ENCODE measurements at places on chromosomes 11 and 22.

- no peak for DNase-seq
These were observed 29.1 kb upstream of the FGF19 start for GRCh38 chr11:69732910-69733309.

GRCh38 chr22:33472462-33473344 is 414.5 kb upstream of the SYN3 start:
- DNase-seq = peak; percentile 74

- DNase-seq = no peak
These were observed 87.8 kb downstream of the FBXO7 start for GRCh38 chr22:32562401-32562800.

- no peak for DNase-seq
These were observed 389.7 kb downstream of the NXPE2 start for GRCh38 chr11:115067900-115068530.

DNA sequence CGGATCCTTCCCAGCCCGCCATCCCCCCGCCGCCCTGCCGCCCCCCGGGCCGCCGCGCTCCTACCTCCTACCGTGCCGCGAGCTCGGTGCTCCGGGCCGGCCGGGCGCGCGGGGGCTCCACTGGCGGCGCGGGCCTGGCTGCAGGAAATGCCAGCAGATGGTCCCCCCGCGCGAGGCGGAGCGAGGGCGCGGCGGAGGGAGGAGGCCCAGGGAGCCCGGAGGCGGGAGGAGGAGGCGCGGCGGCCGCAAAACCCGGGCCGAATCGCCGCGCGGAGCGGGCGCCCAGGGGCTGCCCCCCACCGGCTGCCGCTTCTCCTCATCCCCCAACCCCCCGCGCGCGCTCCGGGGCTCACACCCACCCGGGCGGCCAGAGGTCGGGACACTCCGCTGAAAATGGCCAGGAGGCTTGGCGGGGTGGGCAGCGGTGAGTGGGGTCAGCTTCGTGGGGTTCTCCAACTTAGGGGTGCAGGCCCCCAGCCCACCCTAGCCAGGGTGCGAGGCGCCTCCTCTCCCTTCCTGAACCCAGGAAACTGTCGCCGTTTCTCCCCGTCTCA is at the start of gene OSBPL5:
Gene OSBPL5, minus strand, starts transcription at position 159 of the 554 bp plus-strand sequence. CDS start 36,162 bp downstream, outside the sequence.
- peak; percentile 72 for DNase-seq

DNA sequence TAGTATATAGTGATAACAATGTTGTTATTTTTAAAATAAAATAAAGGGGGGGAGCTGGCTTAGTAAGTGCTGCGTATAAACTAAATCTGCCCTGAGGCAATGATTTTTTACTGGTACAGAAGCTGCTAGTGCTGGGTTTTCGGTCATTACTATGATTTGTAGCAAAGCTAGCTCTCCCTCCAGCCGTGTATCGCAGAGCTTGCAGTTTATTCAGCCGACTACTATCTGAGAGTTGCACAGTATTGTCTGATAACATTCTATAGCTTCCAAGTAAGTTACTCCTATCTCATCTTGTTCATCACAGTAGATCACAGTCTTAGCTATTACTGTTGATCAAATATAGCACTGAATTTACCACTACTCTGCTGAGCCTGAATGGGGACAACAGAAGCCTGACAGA is 805.5 kb upstream of the ARHGAP42 start:
- no peak for DNase-seq

DNA sequence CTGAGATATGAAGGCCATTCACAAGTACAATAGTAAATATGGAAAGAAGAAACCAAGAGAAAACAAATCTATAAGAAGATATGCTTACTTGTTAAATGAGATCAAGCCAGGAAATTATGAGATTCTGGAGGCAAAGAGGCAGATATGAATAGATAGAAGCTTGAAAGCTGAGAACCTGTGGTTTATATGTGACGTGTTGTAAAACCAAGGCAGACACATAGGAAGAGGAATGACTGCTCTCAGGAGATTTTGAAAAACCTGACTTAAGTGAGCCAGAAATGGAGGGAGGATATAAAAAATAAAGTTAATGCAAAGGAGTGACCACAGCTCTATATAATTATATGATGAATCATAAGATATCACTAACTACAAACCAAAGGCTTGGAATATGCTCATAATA is 1160.5 kb upstream of the CNTN5 start:
- DNase-seq = no peak

- DNase-seq = peak; percentile 52
These were observed 275.0 kb upstream of the SESN3 start for GRCh38 chr11:95505927-95506426.

GRCh38 chr11:61728940-61729219 is 23.6 kb upstream of the MYRF start:
- DNase-seq = no peak

DNA sequence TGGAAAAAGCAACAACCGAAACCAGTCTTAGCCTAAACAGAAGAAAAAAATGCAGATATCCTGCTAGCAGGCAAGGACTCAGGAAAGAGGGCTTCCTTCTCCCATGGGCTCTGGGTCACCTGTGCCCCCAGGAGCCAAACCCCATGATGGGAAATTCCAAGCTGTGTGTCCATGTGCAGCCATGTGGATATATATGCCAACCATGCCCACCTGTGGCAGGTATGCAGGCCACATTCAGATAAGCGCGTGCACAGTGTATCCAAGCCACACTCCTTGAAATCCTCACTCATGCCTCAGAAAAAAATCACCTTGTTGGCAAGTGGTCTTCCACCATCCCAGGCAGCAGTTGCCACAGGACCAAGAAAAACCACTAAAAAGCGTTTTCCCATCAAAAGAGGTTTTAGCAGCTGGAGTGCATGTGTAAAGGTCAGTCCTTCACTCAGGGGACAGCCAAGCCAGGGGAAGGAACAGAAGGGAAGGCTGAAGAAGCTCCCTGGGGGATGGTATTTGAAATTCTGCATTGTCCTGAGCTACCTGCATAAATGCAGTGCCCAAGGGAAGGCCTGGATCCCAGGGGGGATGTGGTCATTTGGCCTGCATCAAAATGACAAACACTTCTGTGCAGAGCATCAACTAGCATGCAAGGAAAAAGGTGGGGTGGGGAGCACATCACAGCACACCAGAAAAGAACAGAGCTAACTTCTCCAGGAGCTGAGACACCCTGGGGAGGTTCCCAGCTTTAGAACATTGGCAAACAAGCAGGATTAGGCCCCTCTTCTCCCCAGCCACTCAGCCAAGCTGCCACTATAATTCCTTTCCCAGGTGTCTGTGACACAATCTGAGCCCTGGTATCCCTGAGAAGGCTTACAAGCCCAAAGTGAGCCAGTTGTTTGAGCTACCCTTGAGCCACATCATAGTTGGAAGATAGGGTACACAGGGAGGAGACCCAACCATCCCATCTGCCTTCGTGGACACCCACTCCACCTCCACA is 76.2 kb downstream of the GALNT18 start:
- DNase-seq = no peak

DNA sequence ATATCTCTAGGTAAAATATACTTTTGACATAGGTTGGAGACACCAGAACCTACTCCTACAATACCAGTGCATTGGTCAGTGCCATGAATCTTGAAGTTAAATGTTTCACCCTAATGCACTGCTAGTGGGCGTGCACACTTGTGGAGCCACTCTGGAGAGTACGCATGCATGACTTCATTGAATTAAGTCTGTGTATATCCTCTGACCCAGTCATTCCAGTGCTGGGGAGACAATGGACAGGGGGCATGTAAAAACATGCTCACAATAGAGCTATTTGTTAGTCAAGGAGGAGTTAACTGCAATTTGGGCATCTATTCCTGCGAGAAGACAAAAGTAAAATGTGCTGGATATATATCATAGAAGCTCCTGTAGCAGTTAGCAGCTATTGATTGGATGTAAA is 335.4 kb upstream of the NCAM1 start:
- DNase-seq = no peak

DNA sequence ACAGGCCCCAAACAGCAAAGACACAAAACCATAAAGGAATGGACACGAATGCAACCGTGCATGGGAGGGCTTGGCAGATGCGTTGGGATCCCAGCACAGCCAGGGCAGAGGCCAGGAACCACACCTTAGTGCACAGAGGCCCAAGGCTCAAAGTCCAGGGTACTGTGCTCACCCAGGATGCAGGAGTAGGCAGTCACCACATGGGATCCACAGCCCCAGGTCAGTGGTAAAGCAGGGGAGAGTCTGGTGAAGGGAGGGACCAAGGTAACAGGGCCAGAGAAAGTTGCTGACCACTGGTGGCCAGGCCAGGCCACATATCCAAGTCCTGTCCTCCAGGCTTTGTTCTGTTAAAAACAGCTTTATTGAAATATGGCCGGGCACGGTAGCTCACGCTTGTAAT is 6.5 kb upstream of the CERK start:
- DNase-seq = no peak

GRCh38 chr11:25602959-25603358 is 729.0 kb upstream of the ANO3 start:
- no peak for DNase-seq

GRCh38 chr11:62976109-62976508 is 8.7 kb downstream of the SLC22A6 start:
- DNase-seq = no peak

DNA sequence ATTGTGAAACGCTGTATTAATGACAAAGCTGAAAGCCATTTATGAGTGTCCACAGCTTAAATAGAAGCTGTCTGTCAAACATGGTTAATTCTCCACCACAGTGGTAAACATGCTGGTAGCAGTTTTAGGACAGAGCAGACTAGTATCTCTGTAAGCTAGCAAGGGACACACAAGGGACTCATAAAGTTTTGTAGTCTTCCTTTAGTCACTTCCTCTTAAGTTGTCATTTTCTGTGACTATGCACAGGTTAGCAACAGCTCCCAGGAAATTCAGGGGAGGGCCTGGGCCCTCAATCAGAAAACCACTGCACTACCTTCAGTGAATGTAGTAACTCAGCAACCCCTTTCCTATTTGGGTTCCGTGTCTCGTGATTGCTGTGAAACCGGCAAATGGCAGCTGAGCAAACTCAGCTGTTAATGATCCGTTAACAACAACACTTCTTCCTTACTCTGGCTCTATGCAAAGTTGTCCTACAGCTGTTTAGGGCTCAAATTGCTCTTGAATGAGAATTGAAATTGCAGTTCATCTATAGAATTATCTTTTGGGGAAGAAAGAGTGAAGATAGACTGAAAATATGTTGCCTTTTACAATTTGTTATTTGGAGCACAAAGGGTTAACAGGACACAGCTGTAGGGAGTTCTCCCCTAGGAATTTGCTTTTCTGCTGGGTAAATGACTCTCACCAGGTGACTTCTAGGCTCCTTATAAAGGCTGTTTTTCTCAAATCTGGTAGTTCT is at the start of gene MMP26:
Gene MMP26, plus strand, starts transcription at position 731 of the 736 bp plus-strand sequence.
- peak; percentile 38 for DNase-seq

GRCh38 chr11:66101066-66101464 is 31.0 kb downstream of the PACS1 start:
- DNase-seq = no peak

DNA sequence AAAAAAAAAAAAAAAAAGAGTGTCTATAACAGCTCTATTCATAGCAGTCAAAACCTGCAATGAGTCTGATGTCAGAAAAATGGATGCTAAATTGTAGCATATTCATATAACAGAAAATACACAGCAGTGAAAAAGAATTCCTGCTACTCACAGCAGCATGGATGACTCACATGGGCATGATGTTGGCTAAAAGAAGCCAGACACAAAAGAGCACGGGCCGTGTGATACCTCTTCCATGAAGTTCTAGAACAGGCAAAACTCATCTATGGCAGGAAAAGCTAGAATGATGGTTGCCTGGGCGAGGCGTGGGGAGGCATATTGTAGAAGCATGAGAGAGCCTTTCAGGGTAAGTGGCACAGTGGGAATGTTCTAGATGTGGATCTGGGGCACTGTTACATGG is 18.9 kb downstream of the PLAAT3 start:
- no peak for DNase-seq

DNA sequence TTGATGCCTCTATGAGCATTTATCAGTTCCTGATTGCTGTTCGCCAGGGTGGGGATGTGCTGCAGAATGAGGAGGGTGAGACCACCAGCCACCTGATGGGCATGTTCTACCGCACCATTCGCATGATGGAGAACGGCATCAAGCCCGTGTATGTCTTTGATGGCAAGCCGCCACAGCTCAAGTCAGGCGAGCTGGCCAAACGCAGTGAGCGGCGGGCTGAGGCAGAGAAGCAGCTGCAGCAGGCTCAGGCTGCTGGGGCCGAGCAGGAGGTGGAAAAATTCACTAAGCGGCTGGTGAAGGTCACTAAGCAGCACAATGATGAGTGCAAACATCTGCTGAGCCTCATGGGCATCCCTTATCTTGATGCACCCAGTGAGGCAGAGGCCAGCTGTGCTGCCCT is 2.7 kb downstream of the FEN1 start:
- DNase-seq = no peak

GRCh38 chr22:27489178-27489675 is 312.3 kb downstream of the MN1 start:
- no peak for DNase-seq

- no peak for DNase-seq
These were observed 111.1 kb downstream of the KCNQ1 start for GRCh38 chr11:2555891-2556290.

DNA sequence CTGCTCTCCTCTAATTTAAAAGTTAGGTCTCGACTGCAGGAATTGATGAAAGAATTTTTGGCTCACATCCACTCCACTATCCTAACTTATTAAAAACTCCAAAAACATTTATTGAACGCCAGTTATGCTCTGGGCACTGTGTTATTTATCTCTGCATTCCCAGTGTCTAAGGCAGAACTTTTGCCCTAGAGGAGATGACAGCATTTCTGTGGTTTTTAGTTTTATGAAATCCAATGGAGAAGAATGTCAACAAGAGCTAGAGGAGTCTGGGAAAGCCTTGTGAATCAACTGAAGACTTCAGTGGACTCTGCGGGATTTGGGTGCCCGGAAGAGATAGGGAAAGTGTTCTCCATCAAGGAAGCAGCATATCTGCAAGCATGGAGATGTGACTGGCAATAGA is 217.0 kb upstream of the PGR start:
- DNase-seq = no peak

DNA sequence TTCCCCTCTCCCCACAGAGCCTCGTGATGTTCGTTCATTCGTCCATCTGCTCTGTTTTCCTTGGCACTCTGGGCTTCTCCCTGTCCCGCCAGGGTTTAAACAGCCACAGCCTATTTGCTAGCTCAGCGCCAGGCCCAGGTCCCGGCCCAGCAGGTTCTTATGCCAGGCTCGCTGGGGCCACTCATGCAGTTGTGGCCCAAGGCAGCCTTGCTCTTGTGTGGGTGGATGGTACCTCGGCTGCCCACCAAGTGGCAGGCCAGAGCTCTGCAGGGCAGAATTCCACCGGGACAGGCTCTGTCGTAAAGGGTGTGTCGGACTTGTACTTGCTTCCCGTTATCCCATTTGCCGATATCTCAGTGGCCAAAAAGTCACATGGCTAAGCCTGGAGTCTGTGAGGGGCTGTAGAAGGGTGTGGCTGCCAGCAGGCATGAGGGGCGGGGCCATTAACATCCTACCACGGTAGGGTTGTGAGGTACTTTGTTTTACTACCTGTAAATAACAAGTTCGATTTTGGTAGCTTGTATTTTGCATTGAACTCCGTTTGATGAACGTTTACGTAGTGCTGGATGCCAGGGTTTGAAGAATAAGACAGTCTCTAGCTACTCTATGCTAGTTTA is 7.9 kb downstream of the FAM118A start:
- DNase-seq = no peak

- DNase-seq = no peak
These were observed 15.7 kb upstream of the TH start for GRCh38 chr11:2187280-2187707.

Measured in MM.1S (cell line).